ENCODE measurements at places on chromosomes 2 and 18. TPM values are rescaled to one million over a fixed set of nuclear protein-coding genes. Genes with fewer than 3 reads are reported as not detected.

BOLL gene
- total RNA-seq = not detected

PHOSPHO2 gene
- 4.9 TPM for total RNA-seq

COL6A3 gene
- 9.5 TPM for total RNA-seq

KCNG2 gene
- total RNA-seq = not detected

DSG4 gene
- not detected for total RNA-seq
